ENCODE measurements at places on chromosomes 16 and 17.

DNA sequence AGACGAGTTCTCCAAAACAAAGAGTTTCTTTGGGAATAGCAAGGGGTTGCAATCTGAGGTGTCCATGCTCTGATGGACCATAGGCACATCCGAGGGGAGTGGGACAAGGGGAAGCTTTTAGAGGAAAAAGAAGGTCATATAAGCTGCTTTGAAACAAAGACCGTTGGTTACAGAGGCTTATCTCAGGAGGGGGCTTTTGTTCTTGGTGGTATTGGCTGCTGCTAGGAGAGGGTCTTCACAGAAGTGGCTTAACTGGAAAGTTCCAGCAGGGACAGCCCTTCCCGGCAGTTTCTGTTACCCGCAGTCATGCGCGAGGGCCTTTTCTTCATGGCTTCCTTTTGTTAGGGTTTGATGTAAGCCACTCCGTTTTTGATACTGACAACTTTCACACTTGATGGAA, 76.0 kb downstream of the RAP1GAP2 start:
- no peak for DNase-seq

- DNase-seq = no peak
Measured at GRCh38 chr17:5126719-5127488, 11.1 kb downstream of the USP6 start.

- DNase-seq = no peak
Measured at GRCh38 chr17:60386147-60387058, 5.5 kb downstream of the USP32 start.

DNA sequence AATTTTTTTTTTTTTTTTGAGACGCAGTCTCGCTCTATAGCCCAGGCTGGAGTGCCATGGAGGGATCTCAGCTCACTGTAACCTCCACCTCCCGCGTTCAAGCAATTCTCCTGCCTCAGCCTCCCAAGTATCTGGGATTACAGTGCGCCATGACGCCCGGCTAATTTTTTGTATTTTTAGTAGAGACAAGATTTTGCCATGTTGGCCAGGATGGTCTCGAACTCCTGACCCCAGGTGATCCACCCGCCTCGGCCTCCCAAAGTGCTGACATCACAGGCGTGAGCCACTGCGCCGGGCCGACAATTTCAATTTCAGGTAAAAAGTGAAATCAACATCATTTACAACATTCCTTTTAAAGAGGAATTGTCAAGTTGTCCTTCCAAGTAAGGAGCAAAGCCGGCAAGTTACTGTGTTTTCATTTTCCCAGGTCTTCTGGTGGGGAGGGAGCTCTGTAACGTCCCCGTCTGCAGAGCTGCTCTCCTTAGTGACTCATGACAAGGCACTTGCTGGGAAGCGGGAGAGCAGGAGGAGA, 873 bp downstream of the NPLOC4 start:
- DNase-seq = no peak

DNA sequence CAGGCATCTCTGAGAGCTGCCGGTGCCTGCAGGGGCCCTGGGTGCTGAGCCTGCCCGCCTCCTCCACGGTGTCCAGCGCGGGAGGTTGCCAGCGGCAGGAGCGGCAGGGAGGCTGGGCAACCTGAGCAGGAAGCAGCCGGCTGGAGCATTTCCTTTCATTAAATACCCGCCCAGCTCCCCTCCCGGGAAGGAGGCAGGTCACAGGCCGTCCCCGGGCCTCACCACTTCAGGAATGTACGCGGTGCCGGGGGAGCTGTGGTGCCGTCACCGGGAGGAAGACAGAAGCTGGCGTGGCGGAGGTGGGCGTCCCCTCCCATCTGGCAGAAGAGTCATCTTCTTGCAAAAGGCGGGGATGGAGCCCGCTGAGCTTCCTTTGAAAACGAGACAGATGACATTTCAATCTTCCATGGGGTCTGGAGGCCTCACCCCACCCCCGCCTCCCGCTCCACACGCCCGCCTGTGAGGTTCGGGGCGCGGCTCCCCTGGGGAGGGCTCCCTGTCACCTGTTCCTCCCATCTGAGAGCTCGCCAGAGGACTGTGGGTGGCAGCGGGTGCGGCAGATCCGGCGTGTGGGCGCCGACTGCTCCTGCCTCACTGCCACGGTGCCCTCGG, 16.0 kb downstream of the SOX8 start:
- peak; percentile 5 for DNase-seq

- DNase-seq = no peak
Measured at GRCh38 chr17:60392845-60393702, 1.1 kb upstream of the USP32 start.

GRCh38 chr16:53434377-53435065, at the start of gene RBL2:
Gene RBL2 (plus strand): TSS chr16:53434471. CDS start chr16:53434557, 86 bp downstream.
- peak; percentile 70 for DNase-seq

GRCh38 chr17:43891851-43892646, 15.3 kb downstream of the MPP2 start:
- DNase-seq = no peak

- DNase-seq = peak; percentile 75
Measured at GRCh38 chr17:77247048-77247541, 106.3 kb downstream of the SEC14L1 start.
